Activated naive CD4-positive, alpha-beta T cell treated with anti-CD3 and anti-CD28 coated beads for 36 hours (primary cell): ENCODE measurements at places on chromosomes 5 and 9.
A peak's percentile ranks its signal among the peaks of the same experiment; 100 is the strongest.

GRCh38 chr5:154086146-154086545 is 47.4 kb downstream of the MFAP3 start:
- no peak overlapping the region for H3K4me3 ChIP-seq
- DNase-seq = no peak
- peaks cover 6% of the 10 kb centered on the region for H3K27me3 ChIP-seq
- no peaks in the 10 kb centered on the region for H3K4me1 ChIP-seq

DNA sequence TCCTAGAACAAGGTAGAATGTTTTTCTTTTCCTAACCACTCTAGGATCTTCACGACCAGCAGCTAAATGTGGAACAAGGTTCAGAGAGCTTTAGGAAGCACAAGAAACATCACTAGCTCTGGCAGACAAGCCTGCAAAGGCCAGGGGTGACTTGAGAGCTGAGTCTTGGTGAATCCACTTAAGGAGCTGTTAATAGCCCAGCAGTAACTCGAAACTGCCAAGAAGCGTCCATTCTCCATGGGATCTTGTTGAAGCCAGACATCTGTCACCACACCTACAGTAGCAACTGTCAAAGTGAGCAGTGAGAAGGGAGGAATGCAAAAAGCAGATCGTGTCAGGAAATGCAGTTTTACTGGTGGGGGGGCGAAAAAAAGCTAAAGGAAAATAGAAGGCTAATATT is 87.2 kb downstream of the ATPSCKMT start:
- no peaks in the 10 kb centered on the region for H3K4me1 ChIP-seq
- no peak overlapping the region for H3K27ac ChIP-seq
- H3K4me3 ChIP-seq = no peak overlapping the region
- H3K36me3 ChIP-seq = no peaks in the 10 kb centered on the region
- peaks cover 6% of the 10 kb centered on the region for H3K27me3 ChIP-seq

- H3K27me3 ChIP-seq = no peaks in the 10 kb centered on the region
- H3K36me3 ChIP-seq = no peaks in the 10 kb centered on the region
- H3K4me3 ChIP-seq = peak overlapping the region; percentile 36
- peak overlapping the region; percentile 59 for H3K27ac ChIP-seq
- H3K4me1 ChIP-seq = peaks cover 86% of the 10 kb centered on the region
- DNase-seq = peak; percentile 70
Measured at GRCh38 chr9:20558566-20559016, 63.7 kb downstream of the MLLT3 start.

GRCh38 chr9:112726428-112726827 is 8.5 kb upstream of the INIP start:
- H3K27me3 ChIP-seq = no peaks in the 10 kb centered on the region
- H3K36me3 ChIP-seq = no peaks in the 10 kb centered on the region
- no peak overlapping the region for H3K27ac ChIP-seq
- no peak overlapping the region for H3K4me3 ChIP-seq
- H3K4me1 ChIP-seq = no peaks in the 10 kb centered on the region

GRCh38 chr5:170070556-170071412 is 34.9 kb upstream of the FOXI1 start:
- DNase-seq = no peak
- no peak overlapping the region for H3K4me3 ChIP-seq
- H3K27ac ChIP-seq = no peak overlapping the region
- no peaks in the 10 kb centered on the region for H3K27me3 ChIP-seq
- peaks cover under 1% of the 10 kb centered on the region for H3K4me1 ChIP-seq
- H3K36me3 ChIP-seq = peaks cover 63% of the 10 kb centered on the region

GRCh38 chr5:45507178-45507577 is 189.0 kb downstream of the HCN1 start:
- H3K27me3 ChIP-seq = no peaks in the 10 kb centered on the region
- H3K36me3 ChIP-seq = no peaks in the 10 kb centered on the region
- DNase-seq = no peak
- no peaks in the 10 kb centered on the region for H3K4me1 ChIP-seq
- no peak overlapping the region for H3K27ac ChIP-seq

DNA sequence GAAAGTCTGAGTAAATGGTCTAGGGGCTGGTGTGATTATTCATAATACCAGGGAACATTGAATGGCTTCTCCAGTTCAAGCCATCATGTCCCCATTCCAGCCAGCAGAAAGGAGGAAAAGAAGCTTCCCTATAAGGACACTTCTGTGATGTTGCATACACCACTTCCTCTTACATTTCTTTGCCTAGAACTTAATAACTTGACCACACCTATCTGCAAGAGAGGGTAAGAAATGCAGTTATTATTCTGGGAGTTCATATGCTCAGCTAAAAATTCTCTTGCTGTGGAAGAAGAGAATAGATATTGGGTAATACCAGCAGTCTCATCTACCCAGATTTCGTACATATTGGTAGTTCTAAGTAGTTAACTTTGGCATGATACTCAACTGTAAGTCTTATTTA is 166.1 kb downstream of the SLC28A3 start:
- H3K27me3 ChIP-seq = peaks cover 4% of the 10 kb centered on the region
- DNase-seq = no peak
- no peak overlapping the region for H3K27ac ChIP-seq
- H3K36me3 ChIP-seq = no peaks in the 10 kb centered on the region
- H3K4me1 ChIP-seq = no peaks in the 10 kb centered on the region
- H3K4me3 ChIP-seq = no peak overlapping the region

GRCh38 chr9:4792054-4792571 is 631 bp upstream of the RCL1 start:
- peak overlapping the region; percentile 96 for H3K4me3 ChIP-seq
- peaks cover 9% of the 10 kb centered on the region for H3K36me3 ChIP-seq
- no peaks in the 10 kb centered on the region for H3K27me3 ChIP-seq
- no peak for DNase-seq
- peaks cover 49% of the 10 kb centered on the region for H3K4me1 ChIP-seq

DNA sequence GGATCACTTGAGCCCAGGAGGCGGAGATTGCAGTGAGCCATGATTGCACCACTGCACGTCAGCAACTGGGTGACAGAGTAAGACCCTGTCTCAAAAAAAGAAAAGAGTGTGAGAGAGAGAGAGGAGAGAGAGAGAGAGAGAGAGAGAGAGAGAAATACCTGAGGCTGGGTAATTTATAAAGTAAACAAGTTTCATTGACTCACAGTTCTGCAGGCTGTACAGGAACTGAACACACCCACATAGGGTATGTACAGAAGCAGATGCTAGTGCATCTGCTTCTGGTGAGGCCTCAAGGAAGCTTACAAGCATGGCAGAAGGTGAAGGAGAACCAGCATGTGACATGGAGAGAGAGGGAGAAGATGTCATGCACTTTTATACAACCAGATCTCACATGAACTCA is 46.4 kb upstream of the CHD1 start:
- no peak for DNase-seq
- H3K27ac ChIP-seq = no peak overlapping the region
- H3K4me3 ChIP-seq = no peak overlapping the region
- no peaks in the 10 kb centered on the region for H3K27me3 ChIP-seq

DNA sequence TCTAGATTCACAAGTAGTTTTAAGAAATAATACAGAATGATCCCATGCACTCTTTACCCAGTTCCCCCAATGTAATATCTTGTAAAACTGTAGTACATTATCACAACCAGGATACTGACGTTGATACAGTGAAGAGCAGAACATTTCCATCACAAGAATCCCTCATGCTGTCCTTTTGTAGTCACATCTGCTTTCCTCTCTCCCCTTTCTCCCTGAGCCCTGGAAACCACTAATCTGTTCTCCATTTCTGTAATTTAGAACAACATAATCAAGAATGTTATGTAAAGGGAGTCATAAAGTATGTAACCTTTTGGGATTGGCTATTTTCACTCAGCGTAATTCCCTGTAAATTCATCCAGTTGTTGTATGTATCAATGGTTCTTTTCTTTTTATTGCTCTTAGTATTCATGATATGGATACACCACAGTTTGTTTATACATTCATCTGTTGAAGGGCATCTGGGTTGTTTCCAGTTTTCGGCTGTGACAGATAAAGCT is 61.1 kb downstream of the ERCC6L2 start:
- peaks cover 72% of the 10 kb centered on the region for H3K36me3 ChIP-seq
- no peak overlapping the region for H3K4me3 ChIP-seq
- no peak for DNase-seq
- H3K27ac ChIP-seq = no peak overlapping the region

GRCh38 chr5:168114444-168115017 is 176.9 kb upstream of the WWC1 start:
- no peaks in the 10 kb centered on the region for H3K36me3 ChIP-seq
- peaks cover 1% of the 10 kb centered on the region for H3K4me1 ChIP-seq
- H3K27ac ChIP-seq = no peak overlapping the region
- peaks cover 4% of the 10 kb centered on the region for H3K27me3 ChIP-seq
- DNase-seq = peak; percentile 75
- H3K4me3 ChIP-seq = no peak overlapping the region

- no peak for DNase-seq
- H3K27ac ChIP-seq = no peak overlapping the region
- peaks cover 14% of the 10 kb centered on the region for H3K36me3 ChIP-seq
- no peaks in the 10 kb centered on the region for H3K27me3 ChIP-seq
Measured at GRCh38 chr5:140246378-140247122, 56.4 kb downstream of the PFDN1 start.

GRCh38 chr9:88733651-88734421 is 198.9 kb downstream of the NXNL2 start:
- no peak overlapping the region for H3K27ac ChIP-seq
- H3K27me3 ChIP-seq = peaks cover 9% of the 10 kb centered on the region
- no peaks in the 10 kb centered on the region for H3K36me3 ChIP-seq
- H3K4me1 ChIP-seq = no peaks in the 10 kb centered on the region
- no peak for DNase-seq
- H3K4me3 ChIP-seq = no peak overlapping the region

DNA sequence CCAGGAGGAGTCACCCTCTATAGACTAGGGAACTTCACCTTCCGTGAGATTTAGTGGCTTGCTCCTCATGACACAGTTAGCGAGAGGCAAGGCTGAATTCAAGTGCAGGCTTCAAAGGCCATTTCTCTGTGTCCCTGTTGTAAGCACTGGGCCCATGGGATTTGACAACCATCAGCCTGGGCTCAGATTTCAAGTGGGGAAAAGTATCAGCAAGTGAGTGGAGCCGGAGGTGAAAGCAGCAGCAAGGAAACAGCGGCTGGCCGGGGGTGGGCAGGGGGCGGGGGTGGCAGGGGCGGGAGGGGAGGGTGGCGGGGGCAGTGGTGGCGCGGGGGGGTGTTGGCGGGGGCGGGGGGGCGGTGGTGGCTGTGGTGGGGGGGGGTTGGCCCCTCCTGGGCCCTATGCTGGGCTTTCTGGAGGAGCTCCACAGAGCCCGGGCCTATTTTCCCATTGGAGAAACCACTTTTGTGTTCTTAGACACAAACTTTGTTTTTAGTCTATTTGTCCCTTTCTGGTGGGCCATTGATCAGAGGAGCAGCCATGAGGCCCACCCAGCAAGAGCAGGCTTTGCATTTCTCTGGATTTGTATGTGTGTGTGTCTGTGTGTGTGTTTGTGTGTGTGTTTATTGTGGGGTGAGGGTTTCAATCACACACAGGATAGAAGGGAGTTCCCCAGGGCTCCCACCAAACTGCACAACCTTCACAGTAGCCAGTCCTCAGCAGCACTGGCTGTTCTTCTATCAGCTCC is 165.4 kb upstream of the RAI14 start:
- no peak overlapping the region for H3K4me3 ChIP-seq

GRCh38 chr5:156892223-156892622 is 42.1 kb downstream of the PPP1R2B start:
- H3K36me3 ChIP-seq = no peaks in the 10 kb centered on the region
- H3K4me1 ChIP-seq = peaks cover 41% of the 10 kb centered on the region
- H3K27ac ChIP-seq = peak overlapping the region; percentile 78
- no peak overlapping the region for H3K4me3 ChIP-seq

GRCh38 chr5:33312571-33313549 is 127.9 kb upstream of the TARS1 start:
- H3K4me1 ChIP-seq = no peaks in the 10 kb centered on the region
- H3K4me3 ChIP-seq = no peak overlapping the region
- peaks cover 4% of the 10 kb centered on the region for H3K27me3 ChIP-seq

DNA sequence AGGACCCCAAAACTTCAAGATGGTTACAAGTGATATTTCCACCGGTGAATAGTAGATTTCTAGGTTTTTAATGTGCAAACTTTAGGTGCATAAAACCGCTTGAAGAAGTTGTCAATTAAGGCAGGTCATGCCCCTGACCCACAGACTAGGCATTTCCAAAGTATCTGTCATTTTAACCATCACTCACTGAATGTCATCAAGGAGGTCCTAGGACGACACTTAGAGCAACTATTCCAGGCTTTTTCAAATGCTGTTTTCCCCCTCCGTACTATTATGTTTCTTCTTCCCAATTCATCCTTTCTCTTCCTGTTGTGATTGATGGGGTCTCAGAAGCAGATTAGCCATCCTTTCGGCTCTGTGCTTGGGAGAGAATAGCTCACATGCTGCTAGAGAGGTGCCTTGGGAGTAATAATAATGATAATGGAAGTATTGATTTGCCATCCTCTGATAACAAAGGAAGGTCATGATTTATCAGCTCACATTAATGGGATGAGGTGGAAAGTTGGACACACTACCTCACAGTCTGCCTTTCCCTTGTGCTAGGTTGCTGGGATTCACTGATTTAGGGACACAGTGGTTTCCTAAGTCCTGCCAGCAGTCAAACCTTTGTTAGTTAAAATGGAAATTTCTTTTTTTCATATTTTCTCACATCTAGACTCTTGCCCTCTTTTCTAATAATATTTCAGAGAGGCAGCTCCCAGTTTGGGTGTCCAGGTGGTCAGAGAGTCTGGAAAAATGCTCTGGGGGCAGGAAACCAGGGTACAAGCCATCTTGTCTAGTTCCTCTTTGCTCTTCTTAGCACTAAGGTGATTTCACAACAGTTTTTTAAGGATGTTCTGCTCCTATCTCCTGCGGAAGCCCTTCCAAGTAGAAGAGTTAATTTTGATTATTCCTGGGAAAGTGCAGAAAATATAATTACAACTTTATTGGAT is 67.0 kb downstream of the PTTG1 start:
- no peak overlapping the region for H3K27ac ChIP-seq
- no peak for DNase-seq
- peaks cover 11% of the 10 kb centered on the region for H3K36me3 ChIP-seq
- H3K27me3 ChIP-seq = no peaks in the 10 kb centered on the region
- no peak overlapping the region for H3K4me3 ChIP-seq

GRCh38 chr5:150945486-150945885 is 40.7 kb upstream of the ZNF300 start:
- H3K36me3 ChIP-seq = peaks cover 12% of the 10 kb centered on the region
- peaks cover 21% of the 10 kb centered on the region for H3K27me3 ChIP-seq
- DNase-seq = no peak
- no peak overlapping the region for H3K4me3 ChIP-seq
- H3K4me1 ChIP-seq = no peaks in the 10 kb centered on the region

DNA sequence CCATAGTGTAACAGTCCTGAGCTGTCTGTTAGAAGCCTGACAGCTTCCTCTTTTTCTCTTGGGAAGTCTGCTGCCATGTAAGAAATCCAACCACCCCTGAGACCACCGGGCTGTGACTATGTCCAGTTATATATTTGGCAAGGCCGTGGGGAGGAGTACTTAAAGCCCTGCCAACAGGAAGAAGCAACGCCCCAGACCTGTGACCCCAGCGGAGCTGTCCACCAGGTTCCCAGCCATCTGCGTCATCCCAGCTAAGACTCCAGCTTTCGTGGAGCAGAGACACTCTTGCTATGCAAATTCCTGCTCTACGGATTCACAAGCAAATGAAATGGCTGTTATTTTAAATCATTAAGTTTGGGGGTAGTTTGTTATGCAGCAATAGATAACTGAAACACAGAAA is 417.3 kb downstream of the TLE4 start:
- H3K27ac ChIP-seq = no peak overlapping the region
- DNase-seq = no peak
- no peaks in the 10 kb centered on the region for H3K36me3 ChIP-seq
- no peaks in the 10 kb centered on the region for H3K27me3 ChIP-seq
